Lung microvascular endothelial cell (primary cell): ENCODE measurements at places on chromosomes 6 and 20.

GRCh38 chr6:12608016-12608860 is 108.3 kb upstream of the PHACTR1 start:
- peak; percentile 67 for DNase-seq

GRCh38 chr6:89269252-89269651 is 45.8 kb downstream of the GABRR2 start:
- DNase-seq: no peak

- no peak for DNase-seq
Observed at GRCh38 chr20:36128463-36129159, 25.9 kb upstream of the EPB41L1 start.

DNA sequence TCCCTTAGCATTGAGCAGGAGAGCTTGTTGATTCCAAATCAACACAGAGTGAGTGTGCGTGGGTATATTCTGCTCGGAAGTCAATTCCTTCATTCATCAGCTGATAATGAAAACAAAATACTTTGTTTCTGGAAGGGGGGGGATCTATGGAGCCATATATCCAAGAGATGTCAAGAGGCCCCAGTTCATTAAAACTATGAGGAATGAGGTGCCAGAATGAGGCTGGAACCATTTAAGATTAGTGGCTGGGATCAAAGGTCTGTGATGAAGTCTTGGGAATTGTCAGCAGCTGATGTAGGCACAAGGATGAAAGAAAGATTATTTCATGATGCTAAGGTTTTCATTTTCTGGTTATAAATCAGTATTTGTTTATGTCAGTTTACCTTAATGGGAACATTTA is 30.5 kb upstream of the PLEKHG1 start:
- no peak for DNase-seq

GRCh38 chr6:31621320-31621939 is 915 bp downstream of the PRRC2A start:
- DNase-seq: no peak

GRCh38 chr6:134719911-134720310 is 230.0 kb downstream of the ALDH8A1 start:
- no peak for DNase-seq

DNA sequence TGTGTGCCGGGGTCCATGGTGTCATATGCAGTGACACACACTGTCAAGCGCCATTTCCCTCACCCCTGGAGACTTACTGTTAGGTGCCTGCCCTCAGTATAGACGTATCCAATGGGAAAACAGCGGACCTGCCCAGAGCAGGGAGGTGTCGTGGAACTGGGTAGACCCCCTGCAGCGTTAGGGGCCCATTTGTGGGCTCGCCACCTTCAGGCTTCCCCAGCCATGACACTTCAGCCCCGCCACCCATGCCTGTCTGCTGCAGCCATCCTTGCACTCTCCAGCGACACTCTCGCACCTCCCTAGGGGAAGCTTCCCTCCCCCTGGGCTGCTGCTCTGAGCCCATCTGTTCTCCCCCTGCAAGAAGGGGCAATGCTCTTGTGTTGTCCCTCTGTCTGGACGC is 43.2 kb downstream of the STK35 start:
- DNase-seq: no peak

DNA sequence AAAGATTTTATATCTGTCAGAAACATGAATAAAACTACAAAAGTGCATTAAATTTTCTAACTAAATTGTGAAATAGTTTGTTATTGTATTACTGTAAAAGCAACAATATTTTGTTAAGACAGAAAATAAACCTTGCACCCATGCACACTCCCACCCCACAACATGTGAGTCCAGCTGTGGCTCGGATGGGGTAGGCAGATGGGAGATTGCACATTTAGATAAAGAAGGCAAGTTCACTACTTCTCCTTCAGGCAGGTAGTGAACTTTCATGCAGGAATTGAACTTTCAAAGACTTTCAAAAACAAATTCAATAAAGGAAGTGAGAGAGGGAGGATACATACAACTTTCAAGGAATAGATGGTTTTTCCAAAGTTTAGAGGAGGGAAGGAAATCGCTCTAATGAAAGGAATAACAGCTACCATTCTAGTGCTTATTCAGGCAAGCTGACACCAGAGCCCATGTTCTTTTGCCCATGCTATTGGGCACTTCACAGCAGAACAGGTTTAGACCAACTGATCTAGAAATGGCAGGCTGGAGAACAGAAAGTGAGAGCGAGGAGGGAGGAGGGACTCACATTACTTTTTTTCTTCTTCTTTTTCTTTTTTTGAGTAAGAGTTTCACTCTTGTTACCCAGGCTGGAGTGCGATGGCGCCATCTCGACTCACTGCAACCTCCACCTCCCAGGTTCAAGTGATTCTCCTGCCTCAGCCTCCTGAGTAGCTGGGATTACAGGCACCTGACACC is 28.5 kb downstream of the SF3B5 start:
- DNase-seq: no peak

- no peak for DNase-seq
Observed at GRCh38 chr20:6502999-6503398, 264.5 kb upstream of the BMP2 start.

DNA sequence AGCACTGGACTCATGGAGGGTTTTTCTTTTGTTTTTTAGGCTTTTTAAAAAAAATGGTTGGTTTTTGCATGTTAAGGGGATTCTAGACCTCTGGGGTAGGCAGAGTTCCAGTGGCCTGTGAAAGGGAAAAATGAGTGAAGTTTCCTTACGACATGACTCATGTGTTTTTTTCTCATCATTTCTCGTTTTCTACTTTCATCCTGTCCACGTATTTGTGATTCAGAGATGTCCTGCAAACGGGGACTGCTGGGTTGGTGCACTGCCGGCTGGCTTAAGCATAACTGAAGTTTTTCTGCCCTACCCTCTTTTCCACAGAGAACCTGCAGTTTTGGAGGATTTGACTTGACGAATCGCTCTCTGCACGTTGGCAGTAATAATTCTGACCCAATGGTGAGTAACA is 182.3 kb downstream of the SASH1 start:
- peak; percentile 78 for DNase-seq

GRCh38 chr20:61123751-61124368 is 128.2 kb upstream of the CDH4 start:
- DNase-seq: no peak
